ENCODE measurements at places on chromosomes 3 and 15. TPM values are rescaled to one million over a fixed set of nuclear protein-coding genes. Genes with fewer than 3 reads are reported as not detected.

SLC12A1 gene
- total RNA-seq, result not detected

SEMA6D gene
- total RNA-seq, result not detected

DALRD3 gene
- total RNA-seq, result 22.8 TPM

ACAD9 gene
- total RNA-seq, result 27.1 TPM

KLF15 gene
- 0.06 TPM for total RNA-seq

CFAP20DC gene
- 1.7 TPM for total RNA-seq
